Right cardiac atrium (tissue), 5 donors: ENCODE measurements at places on chromosomes 5 and 9.

- no peak for DNase-seq
Observed at GRCh38 chr9:81669041-81669651, 20.2 kb downstream of the TLE1 start.

DNA sequence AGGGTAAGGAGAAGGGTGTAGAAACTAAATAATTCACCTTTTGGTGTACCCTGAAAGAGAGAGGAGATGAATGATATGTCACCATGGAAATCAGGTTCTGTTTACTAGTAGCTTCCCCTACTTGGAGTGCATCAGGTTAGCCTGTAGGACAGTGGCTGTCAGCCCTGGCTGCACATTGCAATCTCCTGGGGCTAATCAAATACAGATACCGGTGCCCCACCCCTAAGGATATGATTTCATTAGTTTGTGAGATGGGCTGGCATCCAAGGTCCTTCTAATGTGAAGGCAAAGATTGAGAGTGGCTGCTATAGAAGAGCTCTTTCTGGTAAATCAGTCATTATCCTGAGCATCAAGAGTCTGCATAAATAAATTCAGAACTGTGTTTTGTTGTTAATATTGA is 47.2 kb downstream of the INSYN2B start:
- DNase-seq, result no peak

DNA sequence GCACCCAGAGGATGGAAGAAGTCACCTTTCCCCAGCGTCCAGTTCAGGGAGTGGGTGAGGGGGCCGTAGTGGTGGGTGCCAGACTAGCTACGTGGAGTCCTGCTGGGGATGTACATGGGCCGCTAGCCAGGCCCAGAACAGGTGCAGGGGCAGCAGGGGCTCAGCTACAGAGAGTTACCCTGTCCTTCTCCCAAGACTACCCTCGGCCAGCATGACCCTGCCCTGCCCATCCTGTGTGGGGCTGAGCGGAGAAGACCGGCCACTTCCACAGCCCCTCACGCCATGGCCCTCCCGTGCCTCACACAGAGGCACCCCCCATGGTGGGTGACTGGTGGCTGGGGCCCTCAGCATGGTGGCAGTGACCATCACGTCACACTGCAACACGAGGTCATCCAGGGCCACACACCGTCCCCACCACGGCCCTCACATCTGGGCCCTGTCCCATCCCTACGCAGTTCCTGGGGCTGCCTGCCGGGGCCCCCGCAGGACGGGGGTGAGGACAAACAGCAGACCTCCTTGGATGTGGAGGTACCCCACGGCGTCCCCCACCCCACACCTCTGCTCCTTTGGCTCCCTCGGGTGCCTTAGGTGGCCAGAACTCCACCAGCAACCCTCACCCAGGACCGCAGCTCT is 977 bp upstream of the DPP7 start:
- DNase-seq, result no peak

DNA sequence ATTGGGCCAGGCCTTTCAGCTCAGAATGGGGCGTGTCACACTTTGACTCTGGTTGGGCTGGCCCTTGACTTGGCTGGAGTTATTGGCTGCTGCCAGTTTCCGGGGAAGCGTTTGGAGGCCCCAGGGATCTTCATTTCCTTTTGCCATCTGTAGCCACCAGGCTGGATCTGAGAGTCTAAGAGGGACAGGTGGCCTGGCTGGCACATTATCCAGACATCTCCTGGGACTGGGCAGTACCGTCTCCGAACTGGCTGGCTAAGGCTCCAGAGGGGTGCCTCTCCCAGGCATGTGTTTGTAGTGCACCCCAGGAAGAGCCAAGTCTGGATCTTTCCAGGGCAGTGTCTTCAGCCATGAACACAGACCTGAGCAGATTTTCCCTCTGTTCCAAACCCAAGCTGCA is 9.7 kb upstream of the JADE2 start:
- DNase-seq, result peak; percentile 14

DNA sequence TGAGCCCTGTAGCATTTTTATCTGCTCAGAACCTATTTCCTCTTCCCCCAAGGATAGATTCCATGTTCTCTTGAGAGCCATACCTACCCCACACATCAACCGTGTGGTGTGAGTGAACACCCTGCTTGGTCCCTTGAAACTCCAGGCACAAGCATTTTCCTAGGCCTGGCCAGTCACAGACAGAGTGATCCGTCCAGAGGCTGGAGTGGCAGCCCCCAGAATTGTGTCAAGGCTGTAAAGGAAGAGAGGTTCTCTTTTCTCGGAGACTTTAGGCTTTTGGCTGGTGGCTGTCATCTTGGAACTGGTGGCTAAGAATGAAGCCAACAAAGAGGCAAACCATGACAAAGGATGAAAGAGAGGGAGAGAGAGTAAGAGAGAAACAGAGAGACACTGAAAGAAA is 66.0 kb downstream of the ARHGEF37 start:
- no peak for DNase-seq

DNA sequence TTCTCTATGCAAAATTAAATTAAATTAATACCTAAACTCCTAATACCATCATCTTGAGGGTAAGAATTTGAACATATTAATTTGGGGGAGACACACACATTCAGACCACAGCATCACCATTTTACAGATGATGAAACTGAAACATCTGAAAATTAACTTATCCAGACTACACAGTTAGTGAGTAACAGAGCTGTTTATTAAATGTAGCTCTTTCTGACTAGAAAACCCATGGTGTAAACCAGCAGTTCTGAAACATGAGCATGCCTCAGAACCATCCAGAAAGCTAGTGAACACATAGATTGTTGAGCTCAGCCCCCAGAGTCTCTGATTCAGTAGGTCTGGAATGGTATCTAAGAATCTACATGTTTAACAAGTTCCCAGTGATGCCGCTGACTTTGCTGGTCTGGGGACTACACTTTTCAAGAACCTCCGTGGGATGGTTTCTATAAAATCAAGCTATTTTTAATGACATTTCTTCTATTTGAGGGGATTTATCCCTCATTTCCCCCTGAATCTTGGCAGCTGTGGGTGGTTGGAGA is 113.5 kb downstream of the RORB start:
- no peak for DNase-seq

DNA sequence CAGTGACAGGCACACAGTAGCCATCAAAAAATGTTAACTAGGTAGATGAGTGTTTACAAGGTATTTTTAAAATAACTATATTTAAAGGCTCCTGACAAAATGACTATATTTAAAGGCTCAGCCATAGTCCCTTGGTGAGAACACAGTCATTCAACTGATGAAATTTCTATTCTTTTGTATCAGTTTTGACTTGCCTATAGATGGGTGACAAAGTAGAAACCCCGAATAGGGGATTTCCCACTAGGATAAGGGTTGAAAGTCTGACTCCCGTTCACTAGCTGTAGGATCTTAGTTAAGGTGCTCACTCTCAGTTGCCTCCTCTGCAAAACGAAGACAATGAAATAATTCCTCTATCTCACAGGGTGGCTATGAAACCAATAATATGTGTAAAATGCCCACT is 218.2 kb downstream of the TSSK1B start:
- DNase-seq, result no peak

DNA sequence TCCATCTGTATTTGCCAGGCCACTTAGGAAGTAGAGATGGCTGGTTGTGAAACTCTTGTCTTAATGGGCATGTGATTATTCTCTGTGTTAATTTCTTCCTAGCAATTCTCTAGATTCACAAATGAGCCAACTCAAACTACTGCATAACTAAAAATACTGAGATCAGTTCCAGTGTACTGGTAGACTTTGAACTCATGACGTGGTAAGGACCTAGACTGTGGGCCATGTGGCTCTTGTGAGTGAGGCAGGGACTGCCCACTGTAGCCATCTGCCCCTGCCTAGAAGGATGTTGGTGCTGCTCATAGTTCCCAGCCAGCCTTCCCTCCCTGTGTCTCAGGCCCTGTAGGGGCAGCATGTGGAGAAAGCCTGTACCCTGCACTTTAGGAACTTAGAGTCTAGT is 47.4 kb downstream of the CYSTM1 start:
- no peak for DNase-seq

DNA sequence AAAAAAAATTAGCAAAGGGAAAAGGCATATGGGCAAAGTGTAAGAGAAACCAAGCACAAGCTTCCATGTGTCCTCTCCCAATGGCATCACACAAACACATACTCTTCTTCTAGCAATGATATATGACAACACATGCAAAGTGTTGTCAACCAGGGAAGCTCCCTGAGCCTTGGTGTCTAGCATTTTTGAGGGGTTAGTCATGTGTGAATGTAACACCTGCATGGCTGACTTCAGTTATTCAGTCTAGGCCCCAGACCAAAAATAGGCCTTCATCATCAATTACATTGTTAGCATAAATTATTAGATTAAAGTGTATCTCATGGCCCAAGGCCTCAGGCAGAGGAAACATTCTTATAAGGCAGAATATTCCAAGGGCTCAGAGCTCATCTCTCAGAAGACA is 450.0 kb downstream of the TLE1 start:
- DNase-seq, result no peak

- DNase-seq, result no peak
Observed at GRCh38 chr5:77232574-77233358, 22.3 kb downstream of the PDE8B start.

- DNase-seq, result no peak
Observed at GRCh38 chr5:15551113-15551504, 51.1 kb downstream of the FBXL7 start.

DNA sequence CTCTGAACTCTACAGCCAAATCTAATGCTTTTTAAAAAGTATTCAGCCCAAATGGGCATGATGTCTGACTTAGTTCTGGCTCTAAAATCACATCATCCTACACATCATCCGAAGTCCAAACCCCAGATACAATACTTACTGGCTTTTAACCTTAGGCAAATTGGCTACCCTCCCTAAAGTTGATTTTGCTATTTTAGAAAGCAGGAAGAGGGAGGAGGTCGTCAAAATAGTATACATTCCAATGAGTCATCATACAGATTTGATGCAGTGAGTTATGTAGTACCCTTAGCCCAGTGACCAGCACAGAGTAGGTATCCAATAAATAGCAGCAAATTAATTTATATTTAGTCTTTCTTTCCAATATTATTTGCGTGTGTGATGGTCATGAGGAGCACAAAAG is 582.0 kb upstream of the TUSC1 start:
- DNase-seq, result no peak

GRCh38 chr5:33479311-33479710 is 38.5 kb downstream of the TARS1 start:
- DNase-seq, result no peak

DNA sequence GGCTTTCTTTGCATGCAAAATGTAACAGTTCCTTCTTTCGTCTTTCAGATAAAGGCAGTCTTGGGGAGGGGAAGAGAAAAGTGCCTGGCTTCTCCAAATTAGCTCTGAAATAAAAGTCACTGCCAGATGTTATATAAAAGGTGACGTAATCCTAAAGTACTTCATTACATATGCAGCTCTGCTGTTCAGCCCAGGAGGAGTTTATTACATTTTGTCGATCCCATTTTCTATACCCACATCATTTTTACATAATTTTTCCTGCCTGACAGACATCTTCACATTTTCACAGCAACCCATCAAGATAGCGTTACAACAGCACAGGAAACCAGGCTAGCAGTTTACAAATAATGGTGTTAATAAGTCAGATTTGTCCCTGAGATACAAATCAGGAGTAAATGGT is 86.7 kb upstream of the SLC30A5 start:
- no peak for DNase-seq

DNA sequence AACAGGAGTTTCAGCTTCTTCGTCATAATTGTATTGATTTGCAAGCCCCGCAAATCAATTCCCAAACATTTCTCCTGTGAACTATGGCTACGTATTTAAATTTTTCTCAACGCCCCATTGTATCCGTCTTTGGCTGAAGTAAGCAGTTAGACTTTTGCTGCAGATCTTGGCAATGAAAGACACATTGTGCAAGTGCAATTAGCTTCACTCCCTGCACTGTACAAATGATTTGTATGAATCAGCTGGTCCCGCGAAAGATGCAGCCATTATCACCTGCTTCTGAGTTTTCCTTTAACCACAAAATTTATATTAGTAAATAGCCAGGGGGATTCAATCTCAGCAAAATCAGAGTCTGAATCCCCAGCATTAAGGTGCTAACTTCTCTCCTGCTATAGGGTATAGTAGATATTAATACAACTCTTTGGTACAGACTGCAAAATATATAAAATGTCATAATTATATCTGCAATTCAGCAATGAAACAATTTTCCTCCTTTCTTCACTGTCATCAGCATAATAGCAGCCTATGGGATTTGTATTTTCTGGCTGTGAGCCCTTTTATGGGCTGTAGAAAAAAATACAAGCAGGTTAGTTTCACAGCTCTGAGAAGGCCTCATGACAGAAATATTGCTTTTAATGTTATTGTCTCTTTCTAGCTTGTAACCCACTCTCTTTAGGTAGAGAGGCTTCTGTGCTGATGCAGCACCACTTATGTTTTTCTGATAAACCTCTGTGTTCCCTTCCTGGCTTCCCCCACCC is 68.4 kb upstream of the SMARCA2 start:
- DNase-seq, result no peak

DNA sequence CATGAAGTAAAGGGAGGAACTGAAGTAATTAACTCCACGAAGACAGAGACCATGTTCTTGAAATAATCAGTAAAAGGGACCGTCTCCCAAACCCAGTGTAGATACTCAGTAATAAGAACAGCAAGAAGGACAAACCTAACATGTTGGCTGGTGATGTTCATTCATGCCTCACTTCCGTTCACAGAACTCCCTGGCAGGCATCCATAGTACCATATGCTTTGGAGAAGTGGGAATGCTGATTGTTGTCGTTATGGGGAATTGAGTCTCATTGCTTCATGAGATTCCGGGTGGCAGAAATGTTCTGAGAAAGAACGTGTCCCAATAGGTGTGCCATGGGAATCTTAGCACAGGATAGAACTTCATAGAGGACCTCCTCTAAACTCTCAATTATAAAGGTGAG is 452.3 kb downstream of the ZSWIM6 start:
- DNase-seq, result no peak

DNA sequence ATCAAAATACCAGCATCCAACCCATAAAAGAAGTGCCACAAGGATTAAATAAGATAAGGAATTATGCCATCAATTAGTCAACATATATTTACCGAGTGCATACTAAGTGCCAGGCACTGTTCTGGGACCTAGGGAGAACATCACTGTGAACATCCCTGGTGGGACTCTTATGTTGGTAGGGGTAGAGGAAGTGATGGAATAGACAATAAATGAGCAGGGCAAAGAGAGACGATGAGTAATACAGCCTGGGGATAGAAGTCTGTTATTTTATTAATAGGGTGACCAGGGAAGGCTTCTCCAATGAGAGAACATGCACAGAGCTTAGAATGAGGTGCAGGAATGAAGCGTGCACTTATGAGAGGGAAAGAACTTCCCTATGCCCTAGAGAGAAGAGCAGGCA is 47.4 kb upstream of the VLDLR start:
- no peak for DNase-seq

DNA sequence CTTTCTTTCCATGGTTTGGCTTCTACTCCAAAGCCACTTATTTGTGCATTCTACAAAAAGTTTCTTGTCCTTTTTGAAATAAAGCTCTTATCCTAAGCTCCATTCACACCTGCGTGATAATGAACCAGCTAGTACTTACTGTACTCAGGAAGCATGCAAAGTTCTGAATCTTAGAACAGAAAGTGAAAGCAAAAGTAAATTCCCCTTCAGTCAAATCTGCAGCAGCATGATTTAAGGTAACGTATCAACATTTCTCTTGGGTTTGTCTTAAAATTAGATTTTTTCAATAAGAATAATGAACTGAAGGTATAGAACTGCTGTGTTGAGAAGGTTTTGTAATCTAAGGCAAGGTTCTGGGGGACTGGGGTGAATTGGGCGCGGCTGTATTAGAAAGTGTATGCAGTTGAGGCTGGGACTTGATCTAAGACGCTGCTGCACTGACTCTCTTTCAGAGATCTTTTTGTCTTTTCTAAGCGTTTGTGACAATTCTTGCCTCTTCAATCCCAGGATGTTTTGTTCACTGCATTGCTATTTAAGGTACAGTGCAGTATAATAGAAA is at the start of gene ERAP2:
ERAP2 (plus strand) TSS at position 209 of the 559 bp plus-strand sequence. CDS start 3,186 bp downstream, outside the sequence.
- DNase-seq, result no peak

GRCh38 chr5:103094737-103095136 is 25.2 kb downstream of the GIN1 start:
- no peak for DNase-seq
